Urinary bladder (tissue), 4 donors: ENCODE measurements at places on chromosomes 5 and 9.

GRCh38 chr5:156328161-156328560 is 1.2 kb downstream of the SGCD start:
- no peak for DNase-seq

DNA sequence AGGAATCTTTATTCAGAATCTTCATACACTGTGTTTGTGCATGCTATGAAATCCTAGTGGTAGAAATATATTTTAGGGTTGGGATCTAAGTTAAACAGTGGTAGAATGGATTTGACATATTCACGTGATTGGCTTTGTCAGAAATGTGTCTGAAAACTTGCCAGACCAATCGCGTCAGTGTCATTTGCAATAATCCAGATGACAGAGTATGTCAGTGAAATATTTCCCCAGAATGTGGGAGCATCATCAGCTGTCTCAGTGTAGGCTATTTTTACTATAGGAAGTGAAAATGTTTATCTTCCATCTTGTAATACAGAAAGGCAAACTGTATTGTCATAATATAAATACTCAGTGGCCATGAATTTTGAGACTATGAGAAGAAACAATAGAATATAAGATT is 220.6 kb upstream of the EDIL3 start:
- no peak for DNase-seq

DNA sequence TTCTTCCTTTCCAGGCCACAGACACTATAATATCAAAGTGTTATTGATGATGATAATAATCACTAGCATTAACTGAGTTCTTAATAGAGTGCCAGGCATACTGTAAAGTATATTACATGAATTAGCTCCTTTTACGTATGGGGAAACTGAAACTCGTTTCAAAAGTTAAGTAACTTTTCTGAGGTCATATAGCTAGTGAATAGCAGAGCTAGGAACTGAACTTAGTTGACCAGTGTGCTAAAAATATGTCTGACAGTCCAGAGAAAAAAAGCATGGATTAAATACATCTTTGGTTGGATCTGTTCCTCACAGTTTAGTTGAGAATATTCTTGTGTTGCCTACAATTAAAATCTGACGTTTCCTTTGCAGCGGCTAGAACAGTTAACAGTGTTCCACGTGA is 18.4 kb upstream of the CATSPER3 start:
- DNase-seq, result no peak

- no peak for DNase-seq
These were observed 72.2 kb upstream of the SPTLC1 start for GRCh38 chr9:92187390-92187789.

GRCh38 chr5:126015235-126016181 is 407.7 kb upstream of the GRAMD2B start:
- no peak for DNase-seq

GRCh38 chr9:15155323-15155722 is 151.7 kb downstream of the TTC39B start:
- no peak for DNase-seq
